Stimulated activated CD8-positive, alpha-beta memory T cell treated with anti-CD3 and anti-CD28 coated beads, Interleukin-15, amount 100 ng/mL, for 4 hours (primary cell): ENCODE measurements at places on chromosomes 12 and 14.

- DNase-seq, result no peak
These were observed 203.6 kb downstream of the NUAK1 start for GRCh38 chr12:105935106-105935505.

GRCh38 chr12:110282956-110283817 is 2.1 kb downstream of the ATP2A2 start:
- DNase-seq, result no peak

GRCh38 chr14:45793081-45793480 is 540.1 kb upstream of the MIS18BP1 start:
- no peak for DNase-seq

DNA sequence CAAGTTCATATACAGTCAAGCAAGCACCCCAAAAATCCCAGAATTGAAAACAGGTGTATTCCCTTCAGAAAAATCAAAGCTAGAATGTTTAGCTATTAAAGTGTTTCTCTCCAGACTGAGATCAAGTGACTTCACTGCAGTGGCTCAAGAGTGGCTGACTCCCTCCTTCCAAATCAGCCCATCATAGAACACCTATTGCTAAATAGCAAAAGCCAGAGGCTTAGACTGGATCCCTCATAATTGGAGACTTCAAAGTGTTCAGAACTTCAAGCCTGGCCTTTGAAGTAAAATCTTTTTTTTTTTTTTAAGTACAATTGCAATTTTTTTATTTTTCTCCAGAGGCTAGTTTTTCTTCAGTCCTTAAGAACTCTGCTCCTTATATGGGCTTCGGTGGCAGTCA is 50.0 kb upstream of the CERS5 start:
- no peak for DNase-seq

GRCh38 chr12:51323317-51323960 is 535 bp downstream of the BIN2 start:
- DNase-seq, result no peak

DNA sequence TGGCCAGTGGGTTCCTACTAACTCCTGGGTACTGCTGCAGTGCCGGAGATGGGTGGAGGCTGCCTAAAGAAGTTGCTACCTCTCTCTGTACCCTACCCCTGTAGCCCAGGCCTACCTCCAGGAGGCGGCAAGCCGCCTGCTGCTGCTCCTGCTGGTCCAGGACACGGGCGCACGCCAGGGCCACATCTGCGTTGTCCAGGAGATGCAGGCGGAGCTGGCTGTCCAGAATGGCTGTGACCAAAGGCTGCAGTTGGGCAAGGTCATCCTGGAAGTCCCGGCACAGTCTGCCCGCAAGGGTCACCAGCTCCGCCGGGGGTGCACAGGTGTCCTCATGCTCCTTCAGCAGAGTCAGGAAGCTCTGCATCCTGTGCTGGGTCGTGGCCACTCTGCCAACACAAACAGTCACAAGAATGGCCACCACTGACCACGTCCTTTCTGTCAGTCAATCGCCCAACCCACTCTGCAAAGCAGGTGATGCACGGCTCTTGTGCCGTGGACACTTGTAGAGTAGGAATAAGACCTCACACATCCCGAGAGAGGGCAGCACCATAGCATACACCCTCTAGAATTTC is 1.6 kb downstream of the ANHX start:
- DNase-seq, result no peak

- DNase-seq, result no peak
These were observed 26.6 kb downstream of the MBIP start for GRCh38 chr14:36293824-36294223.

DNA sequence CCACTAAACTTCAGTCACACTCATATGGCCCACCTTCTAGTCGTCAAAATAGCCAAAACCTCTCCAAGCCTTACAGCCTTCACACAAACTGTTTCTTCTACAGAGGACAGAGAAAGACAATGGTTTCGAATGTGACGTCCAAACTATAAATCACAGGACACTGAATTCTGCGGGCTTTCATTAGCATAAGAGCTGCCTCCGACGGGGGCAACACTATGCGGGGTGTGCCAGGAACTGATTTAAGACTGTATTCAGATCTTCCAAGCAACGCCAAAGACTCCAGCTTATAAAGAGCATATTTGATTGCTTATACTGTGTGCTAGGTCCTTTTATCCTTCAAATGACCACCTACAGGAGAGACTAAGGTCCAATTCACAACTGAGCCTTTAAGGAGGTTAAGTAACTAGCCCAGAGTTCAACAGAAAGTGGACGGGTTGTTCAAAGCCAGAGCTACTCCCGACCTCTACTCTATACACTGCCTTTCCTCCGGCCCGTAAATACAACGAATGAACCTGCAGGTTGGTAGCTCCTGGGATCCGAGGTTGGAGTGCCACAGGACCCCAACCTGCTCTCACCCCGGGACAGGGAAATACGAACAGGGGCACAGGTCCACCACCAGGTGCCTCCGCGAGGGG is 575 bp downstream of the L2HGDH start:
- no peak for DNase-seq

GRCh38 chr12:56599797-56600196 is 30.3 kb downstream of the BAZ2A start:
- DNase-seq, result no peak

DNA sequence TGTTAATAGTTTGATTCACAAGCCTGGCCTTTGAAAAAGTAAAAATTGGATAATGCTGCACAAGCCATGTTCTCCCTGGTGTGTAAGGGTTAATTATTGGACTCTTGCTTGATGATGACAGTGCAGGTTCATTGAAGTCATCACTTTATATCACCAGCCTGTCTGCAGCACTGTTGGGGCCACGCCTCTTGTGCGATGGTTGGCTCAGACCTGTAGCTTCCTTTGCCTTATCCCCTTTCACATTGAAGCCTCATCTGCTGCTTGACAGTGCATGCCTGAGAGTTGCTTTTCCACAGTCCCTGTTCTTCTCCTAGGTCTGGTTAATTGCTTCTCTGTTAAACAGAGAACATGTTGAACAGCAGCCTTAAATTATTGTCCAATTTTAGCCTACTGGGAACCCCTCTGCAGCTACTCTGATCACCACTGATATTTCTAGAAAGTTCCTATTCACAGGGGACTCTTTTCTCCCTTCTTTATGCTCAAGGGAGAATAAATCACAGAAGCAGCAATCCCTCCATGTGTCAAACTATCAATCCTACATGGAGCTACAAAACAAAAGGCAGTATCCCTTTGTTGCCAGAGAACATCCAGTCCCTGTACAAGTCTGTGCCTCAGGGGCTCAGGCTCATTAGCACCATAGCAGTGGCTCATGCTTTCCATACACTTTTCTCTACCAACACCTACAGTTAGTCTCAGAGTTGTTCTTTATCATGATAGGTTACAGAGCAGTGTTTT is 322.1 kb downstream of the RGS6 start:
- no peak for DNase-seq

DNA sequence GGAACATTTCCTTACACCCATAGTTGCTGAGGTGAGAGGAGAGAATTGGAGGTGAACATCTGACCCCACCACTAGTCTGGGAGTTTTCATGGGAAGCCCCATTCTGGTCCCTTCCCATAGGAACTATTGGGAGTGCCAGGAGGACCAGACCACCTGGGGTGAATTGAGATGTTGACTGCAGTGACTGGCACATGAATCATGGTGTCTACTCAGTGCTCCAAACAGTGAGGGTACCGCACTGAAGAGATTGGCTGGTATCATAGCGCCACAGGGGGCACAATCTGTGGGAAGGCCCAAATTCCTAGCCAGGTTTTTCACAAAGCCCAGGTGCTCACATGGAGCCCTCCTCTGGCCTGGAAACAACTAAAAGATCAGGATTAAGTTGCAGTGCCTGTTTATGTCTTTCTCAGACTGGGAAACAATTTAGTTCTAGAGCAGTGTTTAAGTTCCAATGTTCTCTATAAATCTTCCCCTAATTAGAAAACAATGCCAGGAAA is 3.7 kb upstream of the RNASE9 start:
- no peak for DNase-seq

GRCh38 chr12:2311020-2311778 is 258.4 kb downstream of the CACNA1C start:
- DNase-seq, result no peak

DNA sequence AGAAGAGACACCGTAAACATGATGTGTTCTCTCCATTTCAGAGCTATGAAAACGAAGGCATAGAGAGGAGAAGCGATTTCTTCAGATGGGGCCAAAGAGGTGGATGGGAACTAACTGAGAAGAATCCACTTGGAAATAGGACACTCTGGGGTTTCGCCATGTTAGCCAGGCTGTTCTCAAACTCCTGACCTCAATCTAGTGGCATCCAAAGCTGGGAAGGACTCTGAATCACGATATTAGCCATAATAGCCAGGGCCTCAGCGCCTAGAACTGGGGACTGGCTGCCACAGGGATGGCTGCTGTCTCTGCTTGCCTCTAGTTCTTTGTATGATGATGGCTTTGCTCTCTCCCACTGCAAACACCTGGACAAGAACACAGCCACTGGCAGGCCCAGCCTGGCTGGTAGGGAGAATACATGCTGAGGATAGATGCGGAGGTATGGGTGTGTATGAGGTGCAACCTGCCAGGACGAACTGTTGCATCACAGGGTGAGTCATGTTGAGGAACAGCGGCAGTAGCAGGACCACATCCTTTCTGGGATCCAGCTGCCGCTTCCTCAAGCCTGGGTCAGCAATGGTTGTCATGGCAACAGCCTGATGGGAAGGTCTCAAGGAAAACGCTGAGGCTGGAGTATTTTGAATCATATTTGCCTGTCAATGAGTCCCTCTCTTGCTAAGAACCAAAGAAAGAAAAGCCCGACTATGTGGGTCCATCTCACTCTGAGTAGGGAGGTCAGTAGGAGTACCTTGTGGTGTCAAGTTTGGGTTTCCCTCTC is 31.1 kb downstream of the CCDC177 start:
- DNase-seq, result no peak

GRCh38 chr12:93453633-93454032 is 11.9 kb upstream of the UBE2N start:
- DNase-seq, result no peak

DNA sequence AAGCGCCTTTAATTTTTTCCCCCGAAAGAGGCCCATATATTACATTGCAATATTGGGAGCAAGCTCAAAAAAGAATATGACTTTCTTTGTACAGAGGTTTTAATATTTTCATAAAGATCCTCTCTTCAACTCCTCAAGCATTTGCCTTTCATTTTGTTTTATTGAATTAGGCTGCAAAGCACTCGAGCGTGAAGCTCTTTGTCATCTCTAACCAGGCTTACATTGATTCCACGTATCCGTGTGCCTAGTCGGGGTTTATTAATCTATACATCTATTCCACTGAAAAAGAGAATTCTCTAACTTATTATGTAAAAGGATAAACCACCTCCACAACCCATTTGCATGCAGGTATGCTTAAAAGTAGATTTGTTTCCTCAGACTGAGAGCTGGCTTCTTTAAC is 234.8 kb upstream of the TMPO start:
- DNase-seq, result no peak

DNA sequence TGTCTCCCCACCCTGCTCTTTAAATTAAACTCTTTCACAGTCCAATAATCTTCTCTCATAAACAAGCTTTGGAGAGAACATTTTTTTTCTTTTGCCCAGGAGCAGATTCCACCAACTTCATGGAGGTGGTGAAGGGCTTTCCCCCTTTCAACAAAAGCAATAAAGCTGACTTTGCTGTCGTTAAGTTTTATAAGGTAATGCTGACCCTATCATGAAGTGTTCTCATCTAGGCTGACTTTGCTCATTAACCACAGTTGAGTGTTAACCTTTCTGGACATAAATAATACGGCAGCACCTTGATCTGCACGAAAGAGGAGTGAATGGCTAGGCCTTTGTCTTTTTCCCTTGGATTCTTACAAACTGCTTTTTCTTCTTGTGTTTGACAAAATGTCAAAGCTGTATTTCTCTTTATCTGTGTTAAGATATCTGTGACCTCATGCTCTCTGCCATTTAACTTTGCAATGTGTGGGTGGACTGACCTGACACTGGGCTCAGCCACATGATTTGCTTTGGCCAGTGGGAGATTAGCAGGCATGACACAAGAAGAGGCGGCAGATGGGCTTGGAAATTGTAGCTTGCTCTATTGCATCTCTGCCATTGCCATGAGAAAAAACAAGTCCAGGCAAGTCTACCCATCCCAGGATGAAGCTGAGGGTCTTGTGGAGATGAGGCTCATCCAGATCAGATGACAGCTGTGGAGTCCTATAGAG is 470.9 kb upstream of the CCDC196 start:
- DNase-seq, result no peak

- no peak for DNase-seq
These were observed 16.6 kb upstream of the SLC38A2 start for GRCh38 chr12:46389031-46389616.

GRCh38 chr14:93645200-93645599 is 143.1 kb downstream of the PRIMA1 start:
- no peak for DNase-seq

GRCh38 chr12:57732270-57732669 is 6.3 kb downstream of the AGAP2 start:
- DNase-seq, result no peak

GRCh38 chr14:61034416-61035120 is 53.5 kb downstream of the SLC38A6 start:
- no peak for DNase-seq

DNA sequence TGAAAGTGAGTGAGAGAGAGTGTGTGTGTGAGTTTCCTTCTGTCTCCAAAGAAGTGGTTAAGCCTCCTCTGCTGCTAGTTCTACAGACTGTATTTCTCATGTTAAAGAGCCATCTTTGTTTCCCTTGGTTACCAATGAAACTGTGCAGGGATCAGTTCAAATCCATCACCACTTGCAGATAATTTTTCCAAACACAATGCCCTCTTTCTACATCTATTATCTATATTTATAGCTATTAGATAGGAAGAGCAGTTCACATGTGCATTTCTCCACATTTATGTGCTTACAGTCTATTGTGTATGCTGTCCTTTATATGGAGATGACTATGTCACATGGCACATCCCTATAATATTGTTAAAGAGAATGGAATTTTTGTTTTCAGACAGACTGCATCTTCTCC is 2.2 kb upstream of the DAAM1 start:
- no peak for DNase-seq

DNA sequence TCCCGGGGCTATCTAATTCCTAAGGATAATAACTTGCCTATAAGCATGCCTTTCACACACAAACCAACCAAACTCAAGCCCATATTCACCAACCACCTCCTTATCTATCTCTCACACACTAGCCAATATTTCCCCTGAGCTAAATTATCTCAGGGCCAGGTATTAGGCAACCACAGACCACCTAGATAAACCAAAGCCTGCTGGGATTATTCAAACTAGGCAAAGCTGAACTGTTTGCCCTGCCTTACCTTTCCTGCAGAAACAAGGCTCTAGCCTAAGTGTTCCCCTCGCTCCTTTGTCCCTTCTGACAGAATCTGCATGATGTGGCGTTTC is 114.7 kb upstream of the EEA1 start:
- no peak for DNase-seq
